Stimulated activated CD4-positive, alpha-beta T cell treated with anti-CD3 and anti-CD28 coated beads, Interleukin-15, amount 100 ng/mL, for 1 hour (primary cell): ENCODE measurements at places on chromosomes 13 and 19.

DNA sequence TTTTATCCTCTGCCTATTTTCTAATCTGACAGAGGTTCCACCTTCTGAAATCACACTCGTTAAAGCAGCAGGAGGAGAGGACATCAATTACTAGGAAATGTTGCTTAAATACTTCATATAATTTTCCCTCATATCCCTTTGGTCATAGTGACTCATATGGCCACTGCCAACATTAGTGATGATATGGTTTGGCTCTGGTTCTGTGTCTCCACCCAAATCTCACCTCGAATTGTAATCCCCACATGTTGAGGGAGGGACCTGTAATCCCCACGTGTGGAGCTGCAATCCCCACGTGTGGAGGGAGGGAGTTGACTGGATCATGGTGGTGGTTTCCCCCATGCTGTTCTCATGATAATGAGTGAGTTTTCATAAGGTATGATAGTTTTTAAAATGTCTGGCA lies 618.4 kb upstream of the SLITRK5 start:
- no peak for DNase-seq

DNA sequence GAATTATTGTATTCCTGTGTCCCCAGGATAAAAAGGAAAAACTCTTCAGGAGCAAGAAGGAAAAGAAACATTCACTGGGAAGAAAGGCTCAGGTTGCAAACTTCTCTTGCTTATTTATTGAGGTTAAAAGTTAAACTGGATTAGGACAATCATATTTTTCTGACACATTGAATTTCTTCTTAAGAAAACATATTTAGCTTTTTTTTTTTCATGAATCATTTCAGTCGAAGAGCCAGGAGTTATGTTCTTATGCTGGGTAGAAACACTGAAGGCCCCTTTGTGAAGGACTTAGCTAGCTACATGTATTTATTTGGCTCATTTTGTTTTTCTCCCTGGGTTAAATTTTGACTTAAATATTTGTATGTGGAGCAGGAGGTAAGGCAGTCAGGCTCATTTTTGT lies 434.0 kb downstream of the KLF5 start:
- no peak for DNase-seq

DNA sequence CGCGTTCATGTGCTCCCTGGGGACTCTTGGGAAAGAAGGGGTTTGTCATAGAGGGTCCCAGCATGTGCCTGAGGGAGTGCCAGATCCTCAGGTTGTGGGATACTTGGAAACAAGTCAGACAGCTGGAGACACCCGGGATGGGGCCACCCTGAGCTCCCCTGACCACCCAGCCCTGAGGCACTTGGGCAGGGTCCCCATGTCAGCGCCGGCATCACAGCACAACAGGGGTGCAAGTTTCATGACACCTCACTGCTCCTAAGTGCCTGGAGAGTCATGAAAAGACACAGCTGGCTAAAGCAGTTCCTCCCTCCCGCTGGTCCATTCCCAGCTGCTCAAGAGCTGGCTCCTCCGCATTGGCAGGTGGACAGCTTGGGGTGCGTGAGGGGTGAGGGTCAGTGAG lies 102.7 kb downstream of the KDM4B start:
- no peak for DNase-seq

DNA sequence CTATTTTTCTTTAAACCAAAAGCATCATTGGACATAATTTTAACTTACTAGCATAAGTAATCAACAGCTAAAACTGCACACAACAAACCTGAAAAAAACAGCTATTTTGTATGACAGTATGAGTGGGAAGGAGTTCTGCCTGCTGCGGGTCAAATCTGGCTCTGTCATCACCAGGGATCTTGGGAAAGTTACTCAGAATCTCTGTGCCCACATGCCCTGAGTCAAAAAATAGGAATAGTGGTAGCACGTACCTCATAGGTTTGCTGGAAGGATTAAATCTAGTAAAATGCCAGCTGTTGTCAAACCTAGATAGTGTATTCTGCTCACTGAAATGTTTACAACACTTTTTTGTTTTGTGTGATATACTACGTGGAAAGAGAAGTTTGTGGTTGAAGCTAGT lies 1.1 kb downstream of the CLN5 start:
- no peak for DNase-seq

DNA sequence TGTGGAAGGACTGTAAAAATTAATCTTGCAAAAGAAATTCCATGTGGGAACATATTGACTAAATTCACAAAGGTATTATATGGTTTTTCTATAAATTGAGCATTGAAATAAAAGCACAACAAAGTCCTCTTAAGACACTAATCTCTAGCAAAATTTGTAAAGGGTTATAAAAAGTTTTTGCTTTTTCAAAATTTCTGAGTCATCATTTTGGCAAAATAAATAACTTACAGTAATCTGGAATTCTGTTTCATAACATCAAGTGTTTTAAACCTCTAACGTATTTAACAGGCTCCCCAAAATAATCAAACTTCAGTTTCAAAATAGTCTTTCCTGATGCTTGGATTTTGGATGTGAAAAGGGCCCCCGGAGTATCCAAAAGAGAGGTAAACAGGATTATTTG lies 26.0 kb downstream of the MED4 start:
- DNase-seq: no peak

GRCh38 chr13:90884066-90884465 lies 463.4 kb upstream of the MIR17HG start:
- DNase-seq: no peak

DNA sequence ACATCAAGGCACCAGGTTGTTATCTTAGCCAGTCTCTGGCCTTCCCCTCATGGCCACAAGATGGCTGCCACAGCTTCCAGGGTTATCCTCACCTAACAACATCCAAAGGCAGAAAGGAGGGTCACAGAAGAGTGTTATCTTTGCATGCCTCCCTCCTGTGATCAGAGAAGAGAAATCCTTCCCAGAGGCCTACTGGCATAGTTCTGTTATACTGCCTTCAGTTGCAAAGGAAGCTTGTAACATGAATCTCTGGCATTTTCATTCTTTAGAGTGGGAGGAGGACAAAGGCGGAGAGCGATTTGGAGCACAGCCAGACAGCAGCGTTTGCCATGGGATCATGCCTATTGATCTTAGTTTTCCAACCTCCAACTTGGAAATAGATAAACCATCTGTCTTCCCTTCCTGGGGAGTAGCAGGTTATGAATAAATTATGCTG lies 135.7 kb downstream of the DNAJC15 start:
- DNase-seq: no peak

DNA sequence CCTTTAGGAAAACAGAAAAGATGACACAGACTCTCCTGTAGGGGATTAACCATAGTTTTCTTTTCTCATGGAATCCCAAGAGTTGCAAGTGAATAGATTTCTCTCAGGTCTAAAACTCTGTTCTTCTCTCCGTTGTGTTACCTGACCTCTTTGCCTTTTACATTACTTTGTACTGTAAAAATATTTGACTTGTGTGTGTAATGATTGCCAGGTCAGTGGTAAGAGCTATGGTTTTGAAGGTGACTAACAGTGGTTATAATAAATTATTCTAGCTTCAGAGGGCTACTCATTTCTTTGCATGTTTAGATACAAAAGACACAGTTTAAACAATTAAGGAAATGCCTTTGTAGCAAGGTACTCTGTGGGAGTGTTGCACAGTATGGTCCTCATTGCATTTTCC lies 23.0 kb upstream of the PSG2 start:
- no peak for DNase-seq
